CD4-positive, alpha-beta T cell treated with Interleukin-4 for 1 hour (primary cell): ENCODE measurements at places on chromosomes 7 and 10.

- DNase-seq: no peak
Measured at GRCh38 chr7:1663223-1663622, 6.9 kb upstream of the ELFN1 start.

DNA sequence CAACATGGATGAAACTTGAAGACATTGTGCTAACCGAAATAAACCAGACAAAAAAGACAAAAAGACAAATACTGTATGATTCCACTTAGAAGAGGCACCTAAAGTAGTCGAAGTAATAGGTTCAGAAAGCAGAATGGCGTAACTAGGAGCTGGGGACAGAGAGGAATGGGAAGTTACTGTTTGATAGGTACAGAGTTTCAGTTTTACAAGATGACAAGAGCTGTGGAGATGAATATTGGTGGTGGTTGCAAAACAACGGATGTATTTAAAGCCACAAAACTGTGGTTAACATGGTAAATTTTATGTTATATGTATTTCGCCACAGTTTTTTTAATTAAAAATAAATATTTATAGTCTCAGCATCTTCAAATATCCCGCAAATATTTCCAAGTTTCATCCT, 64.1 kb upstream of the DIP2C start:
- DNase-seq: no peak

DNA sequence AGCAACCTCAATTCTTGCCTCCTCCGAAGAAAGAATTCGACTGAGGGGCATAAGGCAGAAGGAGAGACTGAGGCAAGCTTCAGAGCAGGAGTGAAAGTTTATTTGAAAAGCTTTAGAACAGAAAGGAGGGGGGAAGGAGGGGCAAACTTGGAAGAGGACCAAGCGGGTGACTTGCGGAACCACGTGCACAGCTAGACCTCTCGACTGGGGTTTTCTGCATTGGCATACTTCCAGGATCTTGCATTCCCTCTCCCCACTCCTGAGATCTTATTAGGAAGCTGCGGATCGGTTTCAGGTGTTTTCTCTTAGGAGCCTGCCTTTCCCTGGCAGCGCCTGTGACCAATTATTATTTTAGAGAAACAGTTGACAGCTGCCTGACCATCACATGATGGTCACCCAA, 20.3 kb upstream of the CPXM2 start:
- DNase-seq: no peak

DNA sequence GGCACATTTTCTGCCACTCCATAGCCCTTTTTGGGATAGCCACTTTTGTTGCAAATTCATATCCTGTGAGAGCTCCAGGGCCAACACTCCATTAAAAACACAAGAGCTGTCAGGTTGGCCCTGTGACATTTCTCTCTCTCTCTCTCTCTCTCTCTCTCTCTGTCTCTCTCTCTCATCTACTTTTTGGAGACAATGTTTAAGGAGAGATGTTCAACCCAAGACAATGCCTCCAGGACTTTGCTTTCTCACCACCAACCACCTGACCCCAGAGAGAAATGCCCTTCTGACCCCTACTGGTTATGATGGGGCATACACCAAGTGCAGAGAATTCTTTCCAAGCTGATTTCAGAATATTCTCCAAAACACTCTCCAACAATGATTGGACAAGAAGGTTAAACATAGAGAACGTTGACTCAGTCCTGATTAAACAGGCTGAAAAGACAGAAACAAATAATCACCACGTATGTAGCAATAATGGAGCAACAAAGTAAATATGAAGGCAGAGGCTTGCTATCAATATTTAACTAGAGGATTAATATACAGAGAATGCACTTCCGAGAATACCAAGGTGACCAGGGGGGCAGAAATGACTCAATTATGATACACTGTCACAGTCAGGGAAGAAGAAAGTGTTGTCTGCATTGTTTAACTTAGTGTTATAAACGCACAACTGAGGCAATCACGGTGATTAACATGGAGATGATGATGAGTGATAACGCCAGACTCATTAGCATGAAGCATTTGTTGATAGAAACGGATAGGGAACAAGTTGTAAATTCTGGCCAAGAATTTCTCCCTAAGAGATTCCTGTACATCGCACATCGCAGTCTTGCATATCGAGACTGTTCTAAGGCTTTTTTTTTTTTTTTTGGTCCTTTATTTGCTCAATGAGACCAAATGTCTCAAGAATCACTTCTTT, 178.5 kb downstream of the NRP1 start:
- DNase-seq: peak; percentile 51

GRCh38 chr7:67637023-67637358, 640.4 kb downstream of the TYW1 start:
- DNase-seq: no peak

- DNase-seq: peak; percentile 68
Measured at GRCh38 chr10:92690211-92690914, 608 bp downstream of the HHEX start.

- DNase-seq: no peak
Measured at GRCh38 chr7:148524479-148525224, 65.9 kb upstream of the C7orf33 start.

DNA sequence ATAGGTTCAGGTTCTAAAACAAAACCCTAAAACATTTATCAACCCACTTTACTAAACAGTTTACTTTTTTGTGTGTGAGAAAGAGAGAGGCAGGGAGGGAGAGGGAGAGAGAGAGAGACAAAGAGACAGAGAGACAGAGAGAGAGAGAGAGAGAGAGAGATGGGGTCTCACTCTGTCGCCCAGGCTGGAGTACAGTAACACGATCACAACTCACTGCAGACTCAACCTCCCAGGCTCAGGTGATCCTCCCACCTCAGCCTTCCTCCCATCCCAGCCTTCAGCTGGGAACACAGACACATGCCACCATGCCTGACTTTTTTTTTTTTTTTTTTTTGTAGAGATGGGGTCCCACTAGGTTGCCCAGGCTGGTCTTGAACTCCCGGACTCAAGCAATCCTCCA, 52.9 kb downstream of the PARD3 start:
- no peak for DNase-seq

DNA sequence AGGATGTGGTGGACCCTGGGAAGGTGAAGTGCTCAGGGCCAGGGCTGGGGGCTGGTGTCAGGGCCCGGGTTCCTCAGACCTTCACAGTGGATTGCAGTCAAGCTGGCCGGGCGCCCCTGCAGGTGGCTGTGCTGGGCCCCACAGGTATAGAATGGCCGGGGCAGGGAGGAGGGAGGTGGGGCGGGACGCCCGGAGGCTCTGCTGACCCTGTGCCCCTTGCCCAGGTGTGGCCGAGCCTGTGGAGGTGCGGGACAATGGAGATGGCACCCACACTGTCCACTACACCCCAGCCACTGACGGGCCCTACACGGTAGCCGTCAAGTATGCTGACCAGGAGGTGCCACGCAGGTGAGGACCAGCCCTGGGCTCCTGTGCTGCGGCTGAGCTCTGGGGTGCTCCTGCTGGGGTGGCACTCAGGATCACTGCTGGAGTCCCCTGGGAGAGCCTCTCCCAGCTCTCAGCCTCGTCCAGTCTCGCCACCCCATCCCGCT, 14.9 kb upstream of the ATP6V1F start:
- DNase-seq: no peak

DNA sequence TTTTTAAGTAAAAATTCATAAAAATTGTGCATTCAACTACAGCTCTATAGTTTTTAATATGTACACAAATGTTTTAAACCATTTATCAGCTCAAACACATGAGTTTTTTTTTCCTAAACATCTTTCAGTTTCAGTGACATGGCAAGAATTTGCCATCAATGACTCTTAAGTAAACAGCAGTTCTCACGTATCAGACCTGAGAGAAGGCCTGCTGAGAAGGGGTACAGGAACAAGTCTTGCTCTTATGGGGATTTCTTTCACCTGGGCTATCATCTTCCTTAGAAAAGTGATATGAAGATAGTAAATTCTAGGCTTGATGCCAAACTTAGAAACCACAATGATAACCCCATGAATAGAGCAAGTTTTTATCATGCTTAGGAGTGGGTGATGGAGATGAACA, 467.8 kb downstream of the ARL4A start:
- no peak for DNase-seq

GRCh38 chr10:108388706-108389105, 1224.2 kb upstream of the SORCS1 start:
- DNase-seq: no peak

DNA sequence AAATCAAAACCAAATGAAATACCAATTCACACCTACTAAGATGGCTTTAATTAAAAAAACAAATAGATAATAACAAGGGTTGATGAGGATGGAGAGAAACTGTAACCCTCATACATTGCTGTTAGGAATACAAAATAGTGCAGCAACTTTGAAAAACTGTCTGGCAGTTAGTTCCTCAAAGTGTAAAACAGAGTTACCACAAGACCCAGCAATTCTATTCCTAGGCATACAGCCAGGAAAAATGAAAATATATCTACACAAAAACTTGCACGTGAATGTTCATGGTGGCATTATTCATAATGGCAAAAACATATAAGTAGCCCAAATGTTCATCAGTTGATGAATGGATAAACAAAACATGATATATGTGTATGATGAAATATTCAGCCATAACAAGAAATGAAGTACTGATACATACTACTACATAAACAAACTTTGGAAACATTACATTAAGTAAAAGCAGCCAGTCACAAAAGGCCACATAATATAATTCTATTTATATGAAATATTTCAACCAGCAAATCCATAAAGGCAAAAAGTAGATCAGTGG, 83.5 kb downstream of the BRAF start:
- no peak for DNase-seq

GRCh38 chr10:16944402-16944801, 127.2 kb upstream of the RSU1 start:
- DNase-seq: no peak

GRCh38 chr7:75872073-75872782, 6.6 kb upstream of the RHBDD2 start:
- no peak for DNase-seq

DNA sequence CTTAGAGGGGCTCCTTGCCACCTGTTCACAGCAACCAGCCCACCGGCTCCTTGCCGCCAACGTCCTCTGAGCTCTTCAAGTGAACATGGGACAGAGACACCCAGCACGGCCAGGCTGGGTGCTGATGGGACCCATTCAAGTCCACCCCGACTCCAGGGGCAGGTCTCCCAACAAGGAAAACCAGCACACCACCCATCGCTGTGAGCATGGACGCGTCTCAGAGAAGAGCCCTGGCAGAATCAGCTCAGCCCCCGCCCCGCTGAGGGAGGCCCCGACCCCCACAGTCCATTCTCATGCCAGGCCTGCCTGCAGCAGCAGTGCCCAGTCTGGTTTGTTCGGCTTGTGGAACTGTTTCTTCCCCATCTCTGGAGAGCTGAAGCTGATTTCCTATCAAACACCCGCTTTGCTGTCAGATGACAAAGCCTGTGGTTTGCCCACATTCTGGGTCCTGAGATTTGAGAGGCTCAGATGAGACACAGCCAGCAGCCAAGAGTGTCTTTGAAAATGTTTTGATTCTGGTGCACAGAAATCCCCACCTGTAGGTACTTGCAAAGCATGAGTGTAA, 216.6 kb downstream of the ZMYND11 start:
- DNase-seq: peak; percentile 13

GRCh38 chr7:97218767-97219166, 101.3 kb downstream of the SDHAF3 start:
- no peak for DNase-seq

DNA sequence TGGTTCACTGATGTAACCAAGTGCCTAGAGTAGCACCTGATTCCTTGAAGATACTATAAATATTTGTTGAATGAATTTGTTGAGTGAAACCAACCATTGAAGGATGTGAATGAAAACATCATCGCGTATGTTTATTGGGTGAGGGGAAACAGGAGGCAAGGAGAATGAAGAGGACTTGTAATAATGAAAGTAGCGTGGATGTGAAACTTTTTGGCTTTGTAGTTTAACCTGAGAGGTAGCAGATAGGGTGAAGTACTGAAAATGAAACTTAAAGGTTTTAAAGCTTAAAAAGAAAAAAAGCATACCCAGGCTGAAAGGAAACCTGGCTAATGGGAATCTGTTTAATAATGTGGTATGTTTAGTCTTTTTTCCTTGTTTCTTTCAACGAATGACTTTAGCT, 5.2 kb downstream of the CCNY start:
- no peak for DNase-seq

- DNase-seq: no peak
Measured at GRCh38 chr10:43166207-43166879, 28.1 kb downstream of the CSGALNACT2 start.

- no peak for DNase-seq
Measured at GRCh38 chr10:109882251-109883057, 40.9 kb downstream of the XPNPEP1 start.

DNA sequence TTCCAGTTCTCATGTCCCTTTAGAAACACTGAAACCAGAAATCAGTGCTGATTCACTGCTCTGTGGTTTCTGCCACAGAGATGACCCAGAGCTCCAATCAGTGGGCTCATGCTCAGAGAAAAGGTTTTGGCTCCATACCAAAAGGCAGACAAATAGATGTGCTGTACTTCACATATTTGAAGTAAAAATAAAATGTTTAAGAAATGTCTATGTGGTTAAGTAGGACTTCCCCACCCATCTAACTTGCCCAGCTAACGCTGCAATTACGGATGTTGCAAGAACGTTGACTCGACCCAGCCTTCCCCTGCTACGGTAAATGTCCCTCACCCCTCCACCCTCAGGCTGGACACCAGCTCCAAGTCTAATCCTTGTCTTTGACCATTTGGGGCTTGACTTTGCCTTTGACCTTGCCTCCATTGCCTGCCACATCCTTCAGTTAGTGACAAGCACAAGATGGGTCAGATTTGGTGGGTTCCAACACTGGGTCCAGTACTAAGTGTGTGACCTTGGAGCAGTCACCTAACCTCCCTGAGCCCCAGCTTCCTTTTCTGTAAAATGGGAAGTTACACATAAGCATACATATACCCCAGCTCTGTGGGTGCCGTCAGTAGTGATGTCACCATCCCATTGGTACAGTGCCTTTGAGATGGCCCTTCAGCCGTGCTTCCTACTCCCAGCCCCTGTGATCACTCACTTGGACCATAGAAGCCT, 95.8 kb downstream of the CHST15 start:
- DNase-seq: peak; percentile 78

DNA sequence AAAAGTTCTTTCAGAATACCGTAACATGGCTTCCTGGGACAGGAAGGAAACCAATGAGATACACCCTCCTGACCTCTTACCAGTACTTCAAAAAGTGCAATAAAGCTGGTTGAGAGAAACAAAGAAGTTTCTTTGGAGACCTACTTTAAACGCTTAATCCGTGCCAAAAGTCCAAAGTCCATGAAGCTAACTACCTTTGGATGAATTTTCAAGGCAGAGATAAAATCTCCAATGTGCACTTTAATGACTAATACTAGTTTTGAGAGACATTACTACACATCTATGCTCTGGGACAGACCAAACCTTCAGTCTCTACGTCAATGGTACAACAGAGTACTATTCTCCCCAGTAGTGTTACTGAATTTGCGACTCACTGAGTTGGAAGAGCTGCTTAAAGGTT, 46.1 kb downstream of the UBE2H start:
- no peak for DNase-seq

- DNase-seq: no peak
Measured at GRCh38 chr10:102776779-102777456, 33.2 kb downstream of the WBP1L start.

- no peak for DNase-seq
Measured at GRCh38 chr7:11540271-11540761, 291.7 kb downstream of the THSD7A start.
